ENCODE measurements at places on chromosomes 4 and X.

DNA sequence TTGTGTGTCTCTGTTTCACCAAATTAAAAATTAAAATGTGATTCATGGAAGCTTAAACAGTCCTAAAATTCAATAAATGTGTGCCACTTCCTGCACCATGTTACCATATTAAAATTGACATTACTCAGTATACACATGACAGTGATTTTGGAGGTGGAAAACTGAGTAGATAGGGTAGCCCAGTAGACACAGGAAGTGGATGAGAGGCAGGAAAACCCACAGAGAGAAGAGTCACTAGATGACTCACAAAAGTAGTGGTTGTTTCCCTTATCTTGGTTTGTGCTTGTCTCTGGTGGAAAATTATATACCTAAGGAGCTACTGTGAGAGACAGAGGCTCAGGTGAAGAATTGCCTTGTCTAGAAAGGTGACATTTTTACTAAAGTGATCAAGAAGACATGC, 375.8 kb upstream of the CXorf51B start:
- no peak for DNase-seq

- no peak for DNase-seq
Observed at GRCh38 chr4:186920992-186921391, 197.3 kb upstream of the FAT1 start.

DNA sequence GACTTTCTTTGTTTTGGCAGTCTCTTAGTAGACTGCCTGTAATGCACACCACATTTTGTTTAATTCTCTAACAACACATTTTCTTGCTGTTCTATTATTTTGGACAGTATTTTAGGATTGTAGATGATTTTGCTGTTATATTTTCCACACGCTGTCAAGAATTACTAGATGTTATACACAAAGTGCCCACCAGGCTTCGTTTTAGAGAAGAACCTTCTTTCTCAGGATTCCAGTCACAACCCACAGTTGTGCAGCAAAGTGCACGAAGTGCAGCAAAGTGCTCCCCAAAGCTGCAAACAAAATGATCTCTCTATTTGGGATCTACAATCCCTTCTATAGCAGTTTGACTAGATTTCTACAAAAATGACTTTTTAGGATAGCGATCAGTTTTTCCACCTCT, 2.4 kb downstream of the ZNF141 start:
- DNase-seq = peak; percentile 38

DNA sequence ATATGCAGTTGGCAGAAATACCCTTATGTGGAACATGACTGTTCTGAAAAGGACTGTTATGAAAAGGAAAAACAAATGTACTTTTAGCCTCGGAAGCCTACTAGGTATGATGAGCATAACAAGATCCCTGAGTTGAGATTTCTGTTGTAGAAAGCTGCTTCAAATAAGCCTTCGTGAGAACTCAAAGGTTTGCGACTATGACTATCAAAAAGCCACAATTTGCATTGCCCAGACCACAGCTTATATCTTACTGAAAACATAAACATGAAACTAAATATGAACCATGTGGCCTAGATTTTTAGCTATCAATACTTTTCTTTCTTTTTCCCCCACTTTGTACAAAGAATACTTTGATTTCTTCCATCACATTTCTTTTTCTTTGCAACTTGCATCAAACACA, 398.2 kb upstream of the LCORL start:
- DNase-seq = no peak

DNA sequence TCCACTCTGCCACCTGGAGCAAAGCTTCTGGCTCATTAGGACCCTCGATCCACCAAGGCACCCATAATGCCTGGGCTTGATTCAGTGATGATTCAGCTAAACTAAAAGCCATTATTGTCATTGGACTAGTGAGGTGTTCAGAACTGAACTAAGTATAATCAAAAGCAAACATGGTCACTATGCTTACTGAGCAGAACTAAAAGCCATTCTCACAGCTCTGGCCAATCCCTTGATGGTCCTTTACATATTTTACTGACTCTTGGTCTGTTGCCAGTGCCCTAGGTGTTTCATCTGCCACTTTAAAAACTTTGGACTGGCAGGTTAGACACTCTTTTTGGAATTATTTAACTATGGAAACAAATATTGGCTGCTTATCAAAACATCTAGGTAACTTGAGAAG, 703.5 kb downstream of the FAT4 start:
- DNase-seq = no peak

GRCh38 chr4:8582941-8583654, 2.9 kb downstream of the GPR78 start:
- DNase-seq = no peak

All from RKO (cell line).